CD14-positive monocyte (primary cell): ENCODE measurements at places on chromosomes 5 and 9.
A peak's percentile ranks its signal among the peaks of the same experiment; 100 is the strongest.

DNA sequence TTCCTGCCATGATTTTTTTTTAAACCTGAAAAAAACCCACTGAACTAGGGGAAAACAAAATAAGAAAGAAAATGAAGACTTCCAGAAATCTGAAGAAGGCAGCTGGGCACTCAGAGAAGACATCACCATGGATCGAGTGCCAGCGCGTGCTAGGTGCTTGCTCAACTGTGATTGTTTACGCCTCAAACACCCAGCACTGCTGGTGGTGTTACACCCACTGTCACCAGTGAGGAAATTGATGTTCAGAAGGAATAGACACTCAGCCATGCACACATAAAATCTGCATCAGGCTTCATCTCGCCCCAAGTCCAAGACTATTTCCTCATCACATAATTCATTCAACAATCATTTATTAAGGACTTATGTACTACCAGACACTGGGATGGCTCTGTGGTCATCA, 82.1 kb downstream of the HRH2 start:
- no peak for DNase-seq

GRCh38 chr5:174626369-174626920, 97.9 kb upstream of the MSX2 start:
- no peak for DNase-seq

DNA sequence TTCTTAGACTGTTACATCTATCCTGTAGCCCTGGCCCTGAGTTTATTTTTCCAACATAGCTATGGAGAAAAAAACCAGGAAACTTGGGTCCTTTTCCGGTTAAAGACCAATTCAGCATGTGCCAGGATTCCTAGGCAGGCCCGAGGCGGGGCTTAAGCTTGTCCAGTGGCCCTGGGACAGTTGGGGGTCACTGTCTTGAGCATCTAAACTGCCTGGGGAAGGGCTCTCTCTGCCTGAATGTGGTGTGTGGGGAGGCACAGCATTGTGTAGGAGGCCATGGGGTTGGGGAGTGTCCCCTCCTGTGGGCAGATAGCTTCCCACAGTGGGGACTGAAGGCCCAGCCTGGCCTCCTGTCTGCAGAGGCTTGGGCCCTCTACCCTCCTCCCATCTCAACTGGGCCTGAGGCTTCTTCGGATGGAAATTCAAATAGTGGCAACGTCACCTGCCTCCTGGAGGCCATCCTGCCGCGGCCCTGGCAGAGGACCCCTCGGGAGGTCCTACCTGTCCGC, 88.8 kb downstream of the PHF2 start:
- DNase-seq, result no peak

- peak; percentile 71 for DNase-seq
Observed at GRCh38 chr5:159805021-159805420, 111.3 kb upstream of the ADRA1B start.

GRCh38 chr5:92908952-92909601, 671.9 kb downstream of the NR2F1-AS1 start:
- no peak for DNase-seq

- DNase-seq, result no peak
Observed at GRCh38 chr5:132825033-132825833, 5.2 kb downstream of the SHROOM1 start.

- no peak for DNase-seq
Observed at GRCh38 chr9:111020594-111020993, 17.7 kb downstream of the LPAR1 start.

DNA sequence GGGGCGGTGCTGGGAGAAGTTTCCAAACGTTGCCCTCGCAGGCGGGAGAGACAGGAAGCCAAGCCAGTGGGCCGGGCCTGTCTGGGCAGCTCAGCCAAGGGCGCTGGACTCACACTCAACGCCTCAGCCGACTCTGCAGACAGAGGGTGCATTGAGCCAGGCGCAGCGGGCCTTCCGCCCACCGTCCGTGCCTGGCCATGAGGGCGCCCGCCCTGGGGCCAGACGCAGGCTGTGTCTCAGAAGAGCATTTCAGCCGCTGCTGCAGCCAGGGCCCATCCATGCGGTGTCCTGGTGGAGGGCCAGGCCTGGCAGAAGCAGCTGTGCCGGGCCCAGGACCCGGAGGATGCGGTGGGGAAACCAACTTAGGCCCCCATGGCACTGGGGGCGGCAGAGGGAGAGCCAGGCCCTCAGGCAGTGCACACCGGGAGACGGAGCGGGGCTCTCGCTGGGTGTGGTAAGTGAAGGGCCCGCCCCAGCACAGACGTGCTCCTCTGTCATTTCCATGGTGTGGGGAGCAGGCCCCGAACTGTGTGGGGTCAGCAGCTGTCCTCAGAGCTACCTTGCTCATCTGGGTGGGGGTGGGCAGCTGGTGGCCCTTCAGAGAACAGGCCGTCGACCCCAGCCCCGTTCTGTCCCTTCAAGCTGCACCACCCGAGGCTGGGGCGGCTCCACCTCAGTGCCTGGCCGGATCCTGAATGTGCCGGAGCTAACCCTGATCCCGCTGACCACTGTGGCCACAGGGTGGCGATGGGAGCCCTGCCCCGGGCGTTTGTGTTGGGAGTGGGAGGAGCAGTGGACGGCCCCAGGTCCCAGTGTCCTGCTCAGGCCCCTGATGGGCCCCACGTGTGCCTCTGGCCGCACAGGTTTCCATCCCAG, 18.0 kb downstream of the DNLZ start:
- no peak for DNase-seq

DNA sequence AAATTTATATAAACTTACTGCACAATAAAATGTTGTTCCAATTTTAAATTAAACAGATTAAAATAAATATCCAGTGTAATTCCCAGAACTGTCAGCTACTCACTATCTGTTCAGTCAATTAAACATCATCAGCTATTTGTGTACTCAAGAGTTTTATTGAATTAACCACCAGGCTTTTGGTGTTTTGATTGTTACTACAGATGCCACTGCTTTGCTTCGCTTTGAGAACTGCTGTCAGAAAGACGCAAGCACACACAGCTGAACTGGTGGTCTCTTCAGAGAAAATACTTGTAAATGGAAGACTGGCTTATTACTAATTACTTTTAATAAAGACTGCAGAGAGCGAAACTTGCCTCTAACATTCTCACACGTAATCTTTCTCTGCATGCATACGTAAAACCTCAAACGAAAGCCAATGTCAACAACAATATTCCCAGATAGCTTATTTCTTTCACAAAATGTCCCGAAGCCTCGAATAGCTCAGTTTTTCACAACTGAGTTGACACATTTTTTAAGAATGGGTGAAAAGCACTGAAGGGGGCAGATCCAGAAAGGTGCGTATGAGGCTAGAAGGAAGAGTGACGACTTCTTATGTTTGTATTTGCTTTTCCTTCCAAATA, 259.6 kb upstream of the RPS23 start:
- no peak for DNase-seq

DNA sequence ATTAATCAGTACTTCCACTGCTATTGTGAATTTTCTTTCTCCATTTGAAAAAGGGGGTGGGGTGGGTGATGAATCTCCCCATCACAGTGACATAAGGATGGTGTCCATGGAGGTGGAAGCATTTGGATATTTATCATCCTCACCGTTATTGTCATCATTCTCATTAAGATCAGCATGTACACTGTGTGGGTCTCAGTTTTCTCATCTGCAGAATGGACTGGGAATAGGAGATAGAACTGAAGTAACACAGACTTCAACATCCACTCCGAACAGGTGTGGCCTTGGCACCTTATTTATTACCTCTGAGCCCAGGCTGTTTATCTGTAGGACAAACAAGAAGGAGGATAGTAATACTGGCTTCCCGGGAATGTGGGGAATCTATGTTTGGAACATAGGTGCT, 165.9 kb downstream of the PAPPA start:
- DNase-seq, result no peak

DNA sequence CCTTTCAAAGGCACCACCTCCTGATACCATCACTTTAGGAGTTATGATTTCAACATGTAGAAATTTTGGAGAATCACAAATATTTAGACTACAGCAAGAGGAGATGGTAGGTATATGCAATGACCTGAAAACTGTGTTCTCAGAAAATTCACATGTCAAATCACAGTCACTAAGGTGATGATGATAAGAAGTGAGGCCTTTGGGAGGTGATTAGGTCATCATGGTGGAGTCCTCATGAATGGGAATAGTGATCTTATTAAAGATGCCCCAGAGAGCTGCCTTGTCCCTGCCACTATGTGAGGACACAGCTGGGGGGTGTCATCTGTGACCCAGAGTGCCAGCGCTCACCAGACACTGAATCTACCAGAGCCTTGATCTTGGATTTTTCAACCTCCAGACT, 513.5 kb upstream of the TUSC1 start:
- no peak for DNase-seq

- DNase-seq, result no peak
Observed at GRCh38 chr5:141017943-141018342, 33.2 kb upstream of the PCDHB1 start.

GRCh38 chr9:74447451-74448193, 49.5 kb upstream of the RORB start:
- no peak for DNase-seq

DNA sequence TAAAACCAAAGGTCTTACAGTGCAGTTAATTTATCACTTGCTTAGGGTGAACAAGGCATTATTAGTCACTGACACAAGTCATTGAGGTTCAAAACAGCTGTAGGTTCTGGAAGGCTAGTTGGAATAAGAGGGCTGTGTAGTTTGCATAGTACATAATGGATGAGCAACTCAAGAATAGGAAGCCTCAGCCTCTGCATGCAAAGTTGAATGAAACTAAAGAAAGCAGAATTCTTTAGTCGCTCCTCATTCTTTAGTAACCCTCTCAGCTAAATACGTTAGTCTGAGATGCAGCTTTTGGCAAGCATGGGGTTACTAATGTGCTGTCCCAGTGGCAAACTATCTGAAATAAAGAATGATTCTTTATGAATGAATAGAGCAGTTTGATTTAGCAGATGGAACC, 74.2 kb downstream of the ADGRV1 start:
- no peak for DNase-seq

GRCh38 chr5:14996997-14997396, 125.4 kb upstream of the ANKH start:
- DNase-seq, result peak; percentile 88

GRCh38 chr5:119943148-119943547, 313.8 kb downstream of the FAM170A start:
- DNase-seq, result no peak

- no peak for DNase-seq
Observed at GRCh38 chr5:44663991-44664710, 144.6 kb upstream of the MRPS30 start.

DNA sequence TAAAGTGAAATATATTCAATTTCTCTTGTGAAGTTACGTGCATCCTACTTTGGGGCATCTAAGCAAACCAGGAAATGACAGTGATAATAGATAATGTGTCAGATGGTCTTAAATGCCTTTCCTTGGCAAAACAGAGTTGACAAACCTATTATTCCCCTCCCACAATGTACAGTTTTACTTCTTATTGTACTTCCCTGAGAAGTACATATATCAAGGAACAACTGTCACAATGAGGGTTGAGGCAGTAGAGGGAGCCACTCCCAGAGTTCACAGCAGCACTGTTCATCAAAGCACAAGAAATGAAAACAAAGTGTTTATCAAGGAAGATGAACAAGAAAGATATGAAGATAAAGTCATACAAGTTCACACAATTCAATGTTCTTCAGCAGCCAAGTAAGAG, 41.1 kb downstream of the ELAVL2 start:
- DNase-seq, result no peak

DNA sequence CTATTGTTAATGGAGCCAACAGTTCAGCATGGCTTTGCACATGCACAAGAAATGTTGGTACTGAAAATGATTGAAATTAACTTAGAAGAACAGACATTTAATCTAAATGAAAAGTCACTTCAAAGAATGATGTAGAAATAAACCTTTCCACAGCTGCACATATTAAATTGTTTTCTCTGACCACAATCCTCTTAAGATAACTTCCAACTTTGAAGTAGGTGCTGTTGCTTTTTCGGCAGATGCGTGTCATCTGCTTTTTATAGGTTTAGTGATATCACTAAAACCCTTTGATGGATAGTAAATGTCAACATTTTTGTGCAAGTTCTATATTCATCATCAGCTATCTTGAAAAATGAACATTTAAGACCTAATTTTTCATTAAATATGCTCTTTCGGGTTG, 25.3 kb upstream of the SLC1A3 start:
- no peak for DNase-seq

DNA sequence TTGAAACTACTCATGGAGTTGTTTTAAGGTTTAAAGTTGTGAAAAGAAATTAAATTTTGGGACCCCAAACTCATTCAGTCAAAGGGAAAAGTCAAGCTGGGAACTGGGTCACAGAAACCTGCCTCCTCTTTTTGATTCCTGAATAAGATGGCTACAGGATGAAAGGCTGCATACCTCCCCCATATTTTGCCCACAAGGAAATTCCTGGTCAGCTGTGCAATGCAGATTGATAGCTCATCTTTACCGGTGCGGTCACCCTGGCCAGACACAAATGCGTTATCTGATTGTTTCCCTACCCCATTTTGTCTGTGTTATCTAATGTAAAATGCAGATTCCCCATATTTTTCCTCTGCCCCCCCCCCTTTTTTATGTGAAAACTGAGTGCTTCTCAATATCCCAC, 1.3 kb downstream of the HAVCR2 start:
- peak; percentile 65 for DNase-seq

GRCh38 chr9:133886563-133887501, 105.3 kb downstream of the VAV2 start:
- no peak for DNase-seq

- no peak for DNase-seq
Observed at GRCh38 chr5:2307631-2308030, 424.9 kb upstream of the IRX4 start.

DNA sequence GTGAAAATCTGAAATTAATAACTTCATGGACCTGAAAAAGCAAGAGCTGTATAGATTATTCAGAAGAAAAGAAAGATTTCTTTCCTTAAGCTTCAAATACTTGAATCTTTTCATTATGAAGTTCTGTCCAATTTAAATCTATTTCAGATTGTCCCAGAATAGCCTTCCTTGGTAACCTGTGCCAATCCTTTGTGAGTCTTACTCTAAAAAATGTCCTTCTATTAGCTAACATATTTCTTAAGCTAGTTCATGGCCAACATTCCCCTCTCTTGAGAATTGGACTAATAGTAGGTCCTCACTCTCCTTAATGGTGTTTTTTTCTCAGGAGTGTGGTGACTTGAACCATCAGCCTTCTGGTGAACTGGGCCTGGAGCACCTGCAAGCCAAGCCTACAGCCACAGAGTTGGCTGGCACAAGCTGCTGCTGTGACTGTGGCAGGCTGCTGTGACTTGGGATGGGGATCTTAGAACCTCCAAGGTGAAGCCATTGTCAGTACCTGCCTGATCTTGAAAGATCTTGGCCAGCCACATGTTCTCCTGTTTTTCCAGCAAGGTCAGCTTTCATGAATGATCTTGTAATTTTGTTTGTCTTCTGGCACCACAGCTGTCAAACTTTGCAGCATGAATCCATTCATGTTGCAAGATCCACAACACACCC, 262.6 kb upstream of the MAP3K1 start:
- no peak for DNase-seq

- DNase-seq, result no peak
Observed at GRCh38 chr9:72333197-72333596, 31.8 kb downstream of the ZFAND5 start.

GRCh38 chr5:143101725-143102386, 301.6 kb downstream of the NR3C1 start:
- no peak for DNase-seq
